ENCODE measurements at places on chromosomes 7 and 10.
A peak's percentile ranks its signal among the peaks of the same experiment; 100 is the strongest.

DNA sequence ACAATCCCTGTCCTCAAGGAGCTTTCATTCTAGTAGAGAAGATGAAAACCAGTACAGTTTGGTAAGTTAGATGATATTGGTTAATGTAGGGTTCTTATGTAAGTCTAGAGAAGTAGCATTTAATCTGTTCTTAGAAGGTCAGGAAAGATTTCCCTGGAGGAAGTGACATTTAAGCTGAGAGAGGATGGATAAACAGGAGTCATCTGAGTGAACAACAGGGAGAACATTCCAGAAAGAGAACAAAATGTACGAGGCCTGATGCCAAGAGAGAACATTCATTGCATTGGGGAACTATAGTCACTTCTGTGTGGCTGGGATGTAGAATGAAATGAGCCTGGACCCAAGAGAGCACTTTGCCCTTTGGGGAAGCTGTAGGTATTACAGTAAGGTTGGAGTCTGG lies 88.0 kb downstream of the CFTR start:
- DNase-seq, result no peak
- H3K27ac ChIP-seq, result no peak overlapping the region
- H3K4me3 ChIP-seq, result no peak overlapping the region

DNA sequence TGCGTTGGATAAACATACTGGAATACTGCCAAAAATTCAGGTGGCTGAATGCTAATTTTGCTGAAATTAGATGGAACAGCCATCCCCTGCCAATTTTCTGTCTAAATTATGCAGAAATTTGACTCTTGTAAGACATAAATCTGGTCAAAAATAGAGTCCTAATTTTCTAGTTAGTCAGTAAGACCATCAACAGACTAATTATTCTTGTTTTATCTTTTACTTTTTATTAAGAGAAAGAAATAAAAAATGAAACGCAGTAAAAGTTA lies 110.3 kb upstream of the GATA3 start:
- H3K27ac ChIP-seq, result no peak overlapping the region
- H3K27me3 ChIP-seq, result no peaks in the 10 kb centered on the region
- H3K4me3 ChIP-seq, result no peak overlapping the region
- H3K4me1 ChIP-seq, result no peaks in the 10 kb centered on the region
- no peaks in the 10 kb centered on the region for H3K36me3 ChIP-seq

DNA sequence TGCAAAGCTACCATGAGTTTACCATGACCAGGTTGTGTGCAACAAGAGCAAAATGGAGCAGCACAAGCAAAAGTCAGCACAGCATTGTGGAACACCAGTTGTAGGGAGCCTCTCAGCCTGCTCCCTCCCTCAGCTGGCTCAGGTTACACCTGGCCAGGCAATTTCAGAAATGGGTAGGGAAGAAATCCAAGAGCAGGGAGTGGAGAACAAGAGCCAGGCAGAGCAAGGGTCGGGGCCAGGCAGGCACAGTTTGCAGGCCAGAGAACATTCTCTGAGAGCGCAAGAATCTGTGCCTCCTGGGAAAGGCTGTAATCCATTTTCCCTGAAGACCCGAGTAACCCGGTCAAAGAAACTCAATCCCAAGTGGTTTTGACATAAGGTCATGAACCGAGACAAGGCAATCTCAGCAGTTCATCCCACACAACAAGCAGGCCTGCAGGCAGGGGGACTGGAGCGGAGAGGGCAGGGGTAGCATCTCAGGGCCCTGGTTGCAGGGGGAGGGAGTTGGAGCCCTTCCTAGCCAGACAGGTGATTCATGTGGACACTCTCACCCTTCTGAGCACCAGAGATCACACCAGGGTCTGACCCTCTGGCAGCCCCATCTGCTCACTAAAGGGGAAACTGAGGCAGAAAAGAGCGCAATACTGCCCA lies 258.4 kb downstream of the PLXNA4 start:
- peaks cover 13% of the 10 kb centered on the region for H3K4me1 ChIP-seq
- H3K4me3 ChIP-seq, result no peak overlapping the region
- H3K27me3 ChIP-seq, result peaks cover 5% of the 10 kb centered on the region

DNA sequence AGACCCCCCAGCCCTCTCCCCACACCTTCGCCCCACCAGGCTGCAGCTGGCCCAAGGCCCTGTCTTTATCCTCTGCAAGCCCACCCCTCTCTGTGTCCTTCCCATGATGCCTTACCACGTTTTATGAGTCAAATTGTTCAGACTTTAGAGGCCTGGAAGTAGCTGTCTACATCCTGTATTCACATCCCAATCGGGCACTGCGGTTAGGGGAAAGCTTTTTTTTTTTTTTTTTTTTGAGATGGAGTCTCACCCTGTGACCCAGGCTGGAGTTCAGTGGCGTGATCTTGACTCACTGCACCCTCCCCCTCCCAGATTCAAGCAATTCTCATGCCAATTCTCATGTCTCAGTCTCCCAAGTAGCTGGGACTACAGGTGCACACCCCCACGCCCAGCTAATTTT lies 121.5 kb upstream of the SH2B2 start:
- H3K27ac ChIP-seq, result no peak overlapping the region
- no peaks in the 10 kb centered on the region for H3K36me3 ChIP-seq
- no peaks in the 10 kb centered on the region for H3K27me3 ChIP-seq
- DNase-seq, result no peak
- H3K4me1 ChIP-seq, result no peaks in the 10 kb centered on the region
- no peak overlapping the region for H3K4me3 ChIP-seq

DNA sequence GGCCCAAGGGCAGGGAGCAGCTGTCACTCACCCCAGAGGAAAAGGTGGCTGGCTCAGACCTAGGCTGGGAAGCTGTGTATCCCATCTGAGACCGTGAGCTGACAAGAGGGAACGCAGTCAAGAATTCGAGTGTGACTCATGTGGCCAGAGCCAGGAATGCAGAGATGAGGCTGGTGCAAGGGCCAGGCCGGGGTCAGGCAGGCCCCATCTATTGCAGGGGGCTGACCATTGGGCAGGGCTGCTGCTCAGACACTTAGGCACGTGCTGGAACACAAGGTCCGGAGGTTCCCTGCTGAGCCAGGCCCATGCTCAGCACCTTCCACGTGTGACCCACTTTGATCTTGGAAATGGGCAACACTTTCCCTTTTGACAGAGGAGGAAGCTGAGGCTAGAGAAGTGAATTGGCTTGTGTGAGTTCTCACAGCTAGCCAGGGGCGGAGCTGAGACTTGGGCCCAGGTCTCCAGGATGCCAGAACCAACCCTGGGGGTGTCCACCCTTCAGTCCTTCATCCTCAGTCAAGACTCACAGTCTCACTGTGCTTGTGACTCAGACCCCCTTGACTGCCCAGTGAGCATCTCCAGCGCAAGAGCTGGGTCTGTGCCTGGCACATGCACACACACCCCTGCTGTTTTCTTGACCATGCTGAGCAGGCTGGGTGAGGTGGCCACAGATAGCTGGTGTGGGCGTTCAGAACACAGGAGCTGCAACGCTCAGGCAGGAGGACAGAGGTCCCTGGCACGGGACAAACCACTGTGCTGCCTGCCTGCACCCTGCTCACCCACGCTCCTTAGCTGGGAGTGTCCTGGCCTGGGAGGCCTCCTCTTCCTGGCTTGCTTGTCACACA lies 47.6 kb upstream of the PPIF start:
- no peaks in the 10 kb centered on the region for H3K27me3 ChIP-seq
- no peak for DNase-seq
- H3K27ac ChIP-seq, result no peak overlapping the region
- H3K4me3 ChIP-seq, result no peak overlapping the region
- peaks cover 76% of the 10 kb centered on the region for H3K36me3 ChIP-seq

DNA sequence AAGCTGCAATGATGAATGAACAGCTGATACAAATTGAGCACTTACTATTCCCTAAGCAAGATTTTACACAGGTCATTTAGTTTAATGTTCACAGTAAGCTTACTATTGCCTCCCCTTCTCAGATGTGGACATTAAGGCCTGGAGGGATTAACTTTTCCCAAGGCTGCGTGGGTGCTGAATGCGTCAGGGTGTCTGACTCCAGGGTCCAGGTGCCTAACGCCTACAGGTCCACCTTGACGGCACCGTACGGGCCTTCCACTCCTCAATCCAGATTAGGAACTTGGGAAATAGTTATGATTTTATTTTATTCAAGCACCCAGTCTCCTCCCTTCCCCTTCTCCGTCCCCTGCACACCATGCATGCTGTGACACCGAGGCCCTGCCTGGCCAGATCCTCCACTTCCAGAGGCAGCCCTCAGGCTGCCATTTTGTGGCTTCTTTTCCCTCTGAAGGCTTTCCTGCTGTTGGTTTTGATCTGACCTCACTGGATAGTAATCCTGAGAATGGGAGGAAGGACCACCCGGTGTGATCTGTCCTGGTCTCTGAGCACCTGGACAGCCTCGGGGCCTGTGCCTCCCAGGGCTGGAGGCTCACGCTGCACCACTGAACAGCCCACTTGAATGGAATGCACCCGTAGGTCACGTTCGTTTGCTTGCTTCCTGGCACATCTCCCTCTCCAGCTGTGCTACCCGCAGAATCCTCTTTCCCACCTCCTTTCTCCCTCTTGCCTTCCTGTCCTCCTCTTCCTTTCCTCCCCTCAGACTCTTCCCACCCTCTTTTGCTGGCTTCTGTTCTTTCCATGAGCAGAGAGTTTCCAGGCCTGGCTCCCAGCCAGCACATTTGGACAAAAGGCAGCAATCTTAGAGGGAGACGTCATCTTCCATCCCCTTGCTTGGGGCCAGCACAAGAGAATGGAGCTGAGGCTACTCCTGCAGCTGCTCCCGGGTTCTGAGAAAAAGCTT lies 14.4 kb downstream of the DENND2A start:
- H3K27ac ChIP-seq, result peak overlapping the region; percentile 41
- peak; percentile 44 for DNase-seq
- H3K4me1 ChIP-seq, result peaks cover 9% of the 10 kb centered on the region
- no peaks in the 10 kb centered on the region for H3K27me3 ChIP-seq
- H3K4me3 ChIP-seq, result no peak overlapping the region
- no peaks in the 10 kb centered on the region for H3K36me3 ChIP-seq

DNA sequence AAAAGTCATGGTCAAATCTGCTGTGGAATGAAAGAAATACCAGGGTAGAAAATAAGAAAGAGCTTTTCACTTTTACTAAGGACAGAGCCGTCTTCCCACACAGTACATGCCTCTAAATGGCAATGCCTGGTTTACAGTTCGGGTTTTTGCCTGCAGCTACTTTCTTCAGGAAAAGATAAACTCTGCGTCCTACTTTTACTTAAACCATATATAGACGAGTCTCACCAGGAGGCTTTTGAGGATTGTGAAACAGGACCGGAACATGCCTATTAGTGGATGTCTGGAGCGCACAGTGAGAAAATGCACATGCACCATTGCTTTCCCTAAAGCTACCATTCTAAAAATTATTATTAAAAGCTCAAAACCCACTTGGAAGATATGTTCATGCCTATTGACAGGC lies 70.5 kb downstream of the KLF6 start:
- H3K27me3 ChIP-seq, result no peaks in the 10 kb centered on the region
- H3K4me1 ChIP-seq, result no peaks in the 10 kb centered on the region
- no peak for DNase-seq
- H3K27ac ChIP-seq, result no peak overlapping the region
- no peaks in the 10 kb centered on the region for H3K36me3 ChIP-seq

- H3K27me3 ChIP-seq, result peaks cover 30% of the 10 kb centered on the region
- no peak overlapping the region for H3K4me3 ChIP-seq
- H3K4me1 ChIP-seq, result no peaks in the 10 kb centered on the region
- H3K27ac ChIP-seq, result no peak overlapping the region
- no peaks in the 10 kb centered on the region for H3K36me3 ChIP-seq
- no peak for DNase-seq
These were observed 13.8 kb upstream of the GATA3 start for GRCh38 chr10:8040651-8041050.

GRCh38 chr10:5932345-5932744 lies 42.3 kb downstream of the FBH1 start:
- no peak overlapping the region for H3K4me3 ChIP-seq
- H3K4me1 ChIP-seq, result peaks cover 18% of the 10 kb centered on the region
- DNase-seq, result no peak
- H3K27me3 ChIP-seq, result no peaks in the 10 kb centered on the region
- H3K27ac ChIP-seq, result peak overlapping the region; percentile 48

DNA sequence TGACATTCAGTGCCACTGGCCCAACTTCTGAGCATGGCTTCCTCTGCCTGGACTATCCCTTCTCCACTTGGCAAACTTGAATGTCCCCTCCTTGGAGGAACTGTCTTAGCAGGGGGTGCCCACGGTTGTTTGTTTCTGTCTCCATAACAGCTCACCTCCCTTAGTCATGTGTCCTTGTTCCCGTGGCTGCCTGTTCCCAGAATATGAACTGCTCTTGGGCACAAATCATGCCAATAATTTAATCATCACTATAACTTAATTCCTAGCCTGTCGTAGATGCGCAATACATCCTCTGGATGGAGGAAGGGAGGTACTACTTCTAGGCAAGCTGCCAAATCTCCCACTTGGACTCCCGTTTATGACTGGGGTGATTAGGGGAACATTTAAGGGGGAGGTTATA lies 173.1 kb downstream of the MYOF start:
- no peak overlapping the region for H3K4me3 ChIP-seq
- no peaks in the 10 kb centered on the region for H3K27me3 ChIP-seq
- H3K36me3 ChIP-seq, result no peaks in the 10 kb centered on the region
- no peak overlapping the region for H3K27ac ChIP-seq

DNA sequence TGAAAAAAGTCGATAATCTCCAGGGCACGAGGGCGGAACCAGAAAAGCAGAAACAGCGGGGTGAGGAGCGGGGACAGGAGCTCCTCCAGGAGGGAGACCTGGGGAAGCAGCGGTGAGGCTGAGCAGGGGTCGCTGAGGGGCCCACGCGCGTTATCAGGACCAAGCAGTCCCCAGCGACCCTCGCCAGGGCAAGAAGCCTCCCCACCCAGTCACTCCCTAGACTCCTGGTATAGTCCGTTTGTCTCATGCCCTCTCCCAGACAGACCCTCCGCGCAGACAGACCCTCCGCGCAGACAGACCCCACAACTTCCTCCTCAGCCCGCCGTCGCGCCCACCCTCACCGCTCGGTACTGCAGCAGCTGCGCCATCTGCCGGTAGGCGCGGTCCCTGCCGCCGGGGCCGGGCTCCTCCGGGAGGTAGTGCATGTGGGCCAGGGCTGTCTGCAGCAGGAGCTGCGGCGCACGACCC lies 6.3 kb downstream of the ATG9B start:
- peaks cover 19% of the 10 kb centered on the region for H3K4me1 ChIP-seq
- no peaks in the 10 kb centered on the region for H3K27me3 ChIP-seq
- no peak overlapping the region for H3K4me3 ChIP-seq
- H3K36me3 ChIP-seq, result no peaks in the 10 kb centered on the region
- no peak overlapping the region for H3K27ac ChIP-seq

GRCh38 chr7:25849500-25850184 lies 302.4 kb upstream of the NFE2L3 start:
- DNase-seq, result no peak
- H3K27me3 ChIP-seq, result peaks cover under 1% of the 10 kb centered on the region
- no peaks in the 10 kb centered on the region for H3K4me1 ChIP-seq
- no peaks in the 10 kb centered on the region for H3K36me3 ChIP-seq

GRCh38 chr7:17392846-17393245 lies 94.4 kb downstream of the AHR start:
- no peak overlapping the region for H3K27ac ChIP-seq
- no peaks in the 10 kb centered on the region for H3K36me3 ChIP-seq
- H3K4me3 ChIP-seq, result no peak overlapping the region
- no peak for DNase-seq
- no peaks in the 10 kb centered on the region for H3K27me3 ChIP-seq
- H3K4me1 ChIP-seq, result no peaks in the 10 kb centered on the region

DNA sequence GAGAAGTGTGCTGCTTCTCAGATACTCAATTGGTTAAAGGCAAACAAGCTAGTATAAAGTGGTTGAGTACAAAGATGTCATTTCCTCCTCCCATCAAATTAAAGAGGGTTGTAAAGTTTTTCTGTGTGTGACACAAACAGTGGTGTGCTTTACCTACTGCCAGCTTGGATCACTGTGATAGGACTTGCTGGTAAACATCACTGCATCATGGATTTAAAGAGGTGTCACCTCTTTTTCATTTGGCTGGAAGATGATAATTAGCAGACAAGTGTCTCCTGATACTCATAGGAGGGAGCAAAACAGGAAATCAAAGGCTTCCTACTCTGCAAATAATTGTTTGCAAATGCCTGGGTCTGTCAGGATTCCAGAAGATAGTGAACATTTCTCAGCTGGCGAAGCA lies 200.5 kb downstream of the MDFIC start:
- H3K4me1 ChIP-seq, result no peaks in the 10 kb centered on the region
- H3K36me3 ChIP-seq, result no peaks in the 10 kb centered on the region
